ENCODE measurements at places on chromosomes 5 and 9.

- no peak for DNase-seq
Observed at GRCh38 chr9:111095441-111095840, 57.2 kb upstream of the LPAR1 start.

DNA sequence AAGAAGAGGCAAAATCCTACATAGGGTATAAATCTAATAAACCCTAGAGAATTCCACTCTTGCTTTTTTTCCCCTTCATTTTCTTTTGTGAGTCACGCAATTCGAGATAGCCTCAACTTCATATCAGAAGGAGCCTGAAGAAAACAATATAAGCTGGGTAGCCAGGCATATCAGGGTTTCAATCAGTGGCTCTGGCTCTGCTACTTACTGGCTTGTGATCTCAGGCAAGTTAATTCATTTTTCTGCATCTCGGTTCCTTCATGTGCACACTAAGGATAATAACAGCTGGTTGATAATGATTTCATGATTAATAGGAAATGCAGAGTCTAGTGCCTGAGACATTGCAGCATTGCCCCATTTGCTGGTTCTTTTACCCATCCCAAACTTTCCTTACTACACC is 46.5 kb upstream of the ASTN2 start:
- no peak for DNase-seq

- DNase-seq = peak; percentile 83
Observed at GRCh38 chr5:35902046-35902672, 36.3 kb downstream of the CAPSL start.

- DNase-seq = no peak
Observed at GRCh38 chr5:63959177-63959982, 2.9 kb downstream of the HTR1A start.

- no peak for DNase-seq
Observed at GRCh38 chr5:16025681-16026080, 153.9 kb downstream of the MARCHF11 start.

DNA sequence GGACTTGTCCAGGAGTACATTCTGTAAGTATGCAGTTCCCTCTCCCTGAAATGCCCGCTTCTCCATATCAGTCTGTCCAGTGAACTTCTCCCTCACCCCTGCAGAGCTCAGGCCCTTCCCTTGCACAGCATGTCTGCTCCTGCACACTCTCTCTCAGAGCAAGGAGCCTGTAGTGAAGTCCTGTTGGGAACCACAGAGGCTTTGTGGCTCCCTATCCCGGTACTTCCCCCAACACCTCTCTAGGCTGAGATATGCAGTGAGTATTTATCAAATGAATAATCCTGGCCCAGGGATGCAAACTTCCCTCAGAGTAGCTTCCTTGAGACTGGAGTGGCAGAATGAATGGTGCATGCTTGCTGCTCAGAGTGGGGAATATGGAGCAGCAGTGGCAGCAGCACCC is 48.8 kb downstream of the POC5 start:
- DNase-seq = no peak

- DNase-seq = no peak
Observed at GRCh38 chr9:6842584-6842947, 84.8 kb downstream of the KDM4C start.

DNA sequence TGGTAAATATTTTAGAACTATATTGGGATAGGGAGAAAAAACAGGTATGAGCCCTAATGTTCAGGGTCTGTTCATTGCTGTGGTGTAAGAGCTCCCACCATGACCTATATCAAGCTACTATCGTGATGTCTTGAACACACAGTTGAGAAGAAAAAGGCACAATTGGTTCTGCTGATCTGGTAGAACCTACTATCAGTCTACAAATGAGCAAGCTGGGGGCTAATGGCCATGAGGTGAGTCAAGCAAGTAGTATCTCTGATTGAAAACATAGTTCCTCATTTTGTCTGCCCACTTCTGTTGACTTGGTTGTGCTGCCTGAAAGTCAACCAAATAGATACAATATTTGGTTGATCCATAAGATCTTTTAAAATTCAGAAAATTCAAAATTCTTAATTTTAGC is 1026.3 kb downstream of the CDH12 start:
- no peak for DNase-seq

All from GM12865 (cell line).